ENCODE measurements at places on chromosomes 5 and 9. TPM values are rescaled to one million over a fixed set of nuclear protein-coding genes. Genes with fewer than 3 reads are reported as not detected.
A peak's percentile ranks its signal among the peaks of the same experiment; 100 is the strongest.

SPEF2 gene
- 5.0 TPM for total RNA-seq

DNA sequence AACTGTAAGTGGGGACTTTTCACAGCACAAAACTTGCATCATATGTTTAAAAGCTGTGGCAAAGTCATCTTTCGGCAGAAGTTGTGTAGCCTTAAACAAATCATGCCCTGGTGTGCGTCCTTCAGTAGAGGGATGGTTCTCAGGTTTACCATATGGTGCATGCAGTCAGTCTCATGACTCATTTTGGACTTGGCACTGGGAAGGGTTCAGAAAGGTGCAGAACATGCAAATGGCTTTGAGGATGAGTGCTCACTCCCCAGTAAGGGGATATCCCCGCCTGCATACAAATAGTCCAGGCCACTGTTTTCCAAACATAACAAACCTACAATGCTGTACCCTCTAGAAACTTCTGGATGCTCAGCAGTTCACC lies 260.3 kb downstream of the NDUFS4 start:
- no peak for DNase-seq

DNA sequence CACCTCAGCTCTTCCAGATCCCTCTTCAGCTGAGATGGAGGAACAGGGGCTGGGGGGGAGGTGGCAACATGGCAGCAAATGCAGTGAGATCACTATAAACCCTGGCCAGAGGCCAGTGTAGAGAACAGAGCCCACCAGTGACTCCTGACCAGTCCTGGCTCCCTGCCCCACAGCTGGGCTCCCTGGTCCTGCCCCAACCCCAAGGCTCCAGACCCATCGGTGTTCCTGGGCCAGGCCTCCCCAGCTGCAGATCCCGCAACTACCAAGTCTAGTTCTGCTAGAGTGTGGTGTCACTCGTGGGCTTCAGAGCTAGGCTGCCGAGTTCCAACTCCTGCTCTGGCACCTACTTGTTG lies 16.8 kb downstream of the AKNA start:
- DNase-seq = no peak

MYOZ3 gene
- total RNA-seq = not detected

DNA sequence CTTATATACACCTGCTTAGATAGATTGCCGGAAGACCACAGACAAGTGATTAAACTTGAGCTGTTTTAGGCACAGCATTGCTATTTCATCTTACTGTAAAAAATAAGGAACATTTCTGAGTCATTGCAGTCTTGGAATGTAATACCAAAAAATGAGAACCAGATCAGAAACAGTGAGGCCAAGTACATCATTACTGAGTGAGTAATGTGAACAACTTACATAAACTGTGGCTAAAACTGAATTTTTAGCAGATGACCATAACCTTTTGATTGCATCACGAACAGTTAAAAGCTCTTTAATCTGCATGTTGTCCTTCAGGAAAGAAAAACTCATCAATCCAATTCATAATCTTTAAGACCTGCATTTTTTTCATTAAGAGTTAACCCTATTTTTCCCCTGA lies 157.1 kb upstream of the FGF10 start:
- DNase-seq = peak; percentile 43

SLC6A3 gene
- not detected for total RNA-seq

GRCh38 chr5:160039810-160040470 lies 31.0 kb downstream of the TTC1 start:
- no peak for DNase-seq

GRCh38 chr5:95969651-95970358 lies 8.2 kb upstream of the ELL2 start:
- no peak for DNase-seq

EIF4EBP3 gene
- not detected for total RNA-seq

- DNase-seq = no peak
These were observed 302.4 kb downstream of the CHSY3 start for GRCh38 chr5:130206686-130207085.

DNA sequence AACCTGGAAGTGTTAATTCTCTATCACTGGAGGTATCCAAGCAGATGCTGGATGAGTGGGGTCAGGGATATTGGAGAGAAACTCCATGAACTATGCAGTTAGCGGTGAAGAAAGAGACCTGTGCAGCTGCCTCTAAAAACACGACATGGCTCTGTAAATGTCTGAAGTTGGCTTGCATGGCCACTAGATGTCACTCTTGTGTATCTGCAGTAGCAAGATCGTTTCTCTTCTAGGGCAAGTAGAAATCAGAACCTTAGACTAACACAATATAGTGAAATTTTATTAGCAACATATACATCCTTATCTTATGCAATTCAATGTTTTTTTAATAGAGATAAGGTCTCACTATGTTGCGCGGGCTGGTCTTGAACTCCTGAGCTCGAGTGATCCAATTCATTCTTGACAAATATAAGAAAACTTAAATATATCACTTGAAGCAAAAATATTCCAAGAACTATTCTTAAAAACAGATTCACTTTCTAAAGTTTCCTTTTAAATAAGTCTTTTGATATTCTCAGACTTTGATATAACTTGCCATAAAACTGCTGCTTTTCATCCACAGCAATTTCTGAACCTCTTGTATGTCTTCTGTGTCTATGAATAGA lies 2.9 kb downstream of the OR2S2 start:
- peak; percentile 84 for DNase-seq

GRCh38 chr9:112489039-112489546 lies 2.5 kb downstream of the KIAA1958 start:
- DNase-seq = no peak

GRXCR2 gene
- not detected for total RNA-seq

ARSB gene
- total RNA-seq = 12.2 TPM

DNA sequence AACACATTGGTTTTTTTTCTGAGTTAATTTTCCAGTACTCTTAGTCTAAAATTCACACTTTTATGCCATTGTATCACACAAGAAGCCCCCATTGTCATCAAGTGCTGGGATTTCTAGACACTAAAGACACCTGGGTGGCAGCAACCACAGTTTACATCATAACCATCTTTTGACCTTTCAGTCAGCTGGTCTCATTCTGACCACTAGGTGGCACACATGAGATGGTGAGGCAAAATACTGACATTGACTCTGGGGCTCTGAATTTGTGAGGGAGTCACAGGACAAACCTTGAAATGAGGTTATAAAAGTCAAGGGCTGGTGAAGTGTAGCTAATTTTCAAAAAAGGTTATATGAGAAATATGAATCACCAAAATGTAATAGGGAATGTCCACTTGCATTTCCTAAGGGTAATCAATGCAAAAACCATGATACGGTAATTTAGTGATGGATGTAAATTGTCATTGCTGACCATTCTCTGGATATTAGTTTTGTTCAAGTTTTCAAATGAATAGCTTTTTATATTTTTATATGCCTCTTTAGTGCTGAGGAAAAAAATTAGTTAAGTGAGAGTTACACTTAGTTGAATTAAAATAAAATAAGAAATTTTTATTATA lies 229.4 kb downstream of the DMAC1 start:
- DNase-seq = peak; percentile 13

GRCh38 chr5:133612249-133612860 lies at the start of gene FSTL4:
FSTL4 (minus strand) TSS chr5:133612541.
- no peak for DNase-seq

DNA sequence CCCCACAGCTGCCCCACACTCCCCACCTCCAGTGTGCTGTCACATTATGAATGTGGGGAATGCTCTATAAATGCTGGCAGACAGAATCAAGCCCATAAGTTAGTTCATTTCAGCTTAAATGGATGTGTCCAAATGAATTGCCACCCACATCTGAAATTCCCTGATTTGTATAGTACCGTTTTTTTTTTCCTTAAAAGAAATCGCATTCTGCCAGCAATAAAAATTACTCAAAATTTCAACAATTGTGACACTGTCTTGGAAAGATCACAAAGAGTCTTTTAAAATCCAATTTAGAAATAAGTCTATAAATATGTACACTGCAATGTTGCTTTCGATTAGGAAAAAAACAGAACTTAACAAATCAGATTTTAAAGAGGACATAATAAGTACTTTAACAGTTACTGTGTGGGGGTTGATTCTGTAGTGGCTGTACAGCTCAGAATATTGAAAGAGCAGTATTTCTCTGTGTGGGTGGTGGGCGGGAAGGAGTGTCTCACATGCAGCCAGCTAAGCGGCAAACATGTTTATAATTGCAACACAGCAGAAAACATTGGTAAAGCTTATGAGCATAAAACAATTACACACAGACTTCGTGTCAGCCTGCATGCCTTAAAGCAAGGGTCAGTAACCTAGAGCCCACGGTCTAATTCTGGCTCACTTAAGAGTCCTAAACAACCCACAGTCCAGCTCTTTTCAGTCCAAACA lies 24.9 kb upstream of the CSNK1G3 start:
- peak; percentile 11 for DNase-seq

STKLD1 gene
- 1.0 TPM for total RNA-seq

DNA sequence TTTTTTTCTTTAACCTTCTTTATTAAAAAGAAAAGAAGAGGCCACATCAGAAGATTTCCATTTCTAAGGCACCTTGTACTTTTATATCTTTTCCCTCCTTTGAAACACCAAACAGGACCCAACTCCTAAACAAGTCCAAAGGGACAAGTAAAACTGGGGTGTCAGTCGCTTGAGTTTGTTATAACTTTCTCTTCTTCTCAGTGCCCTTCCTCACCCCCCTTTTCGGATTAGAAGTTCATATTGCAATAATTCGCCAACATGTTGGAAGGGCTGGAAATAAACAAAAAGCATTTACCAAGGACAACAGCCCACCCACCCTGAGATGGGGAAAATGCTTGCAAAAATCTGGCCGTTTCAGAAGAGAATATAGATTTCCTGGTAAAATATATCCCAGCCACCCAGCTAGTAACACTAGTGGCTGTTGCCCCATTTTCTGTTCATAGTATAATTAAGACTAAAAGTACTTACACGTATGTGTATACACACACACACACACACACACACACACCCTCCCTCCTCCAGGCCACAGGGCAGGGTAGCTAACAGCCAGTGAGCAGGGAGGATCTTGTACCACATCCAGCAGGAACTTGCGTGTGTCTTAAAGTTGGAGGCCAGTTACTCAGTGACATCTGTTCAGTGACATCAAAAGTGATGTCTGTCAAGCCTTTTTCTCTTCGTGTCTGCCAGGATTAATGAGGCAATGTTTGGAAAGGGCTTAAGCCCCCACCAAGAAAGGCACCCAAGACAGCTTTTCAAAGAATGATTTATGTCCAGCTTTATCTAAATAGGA lies 149.1 kb upstream of the KLF4 start:
- peak; percentile 45 for DNase-seq

PCDH1 gene
- total RNA-seq = 1.2 TPM

- peak; percentile 66 for DNase-seq
These were observed 58.1 kb downstream of the STARD4 start for GRCh38 chr5:111454198-111454622.

PHYKPL gene
- total RNA-seq = 16.3 TPM

GLDC gene
- not detected for total RNA-seq

- DNase-seq = no peak
These were observed 135.4 kb downstream of the ISL1 start for GRCh38 chr5:51518607-51519006.

- peak; percentile 84 for DNase-seq
These were observed 815.7 kb downstream of the SEMA5A start for GRCh38 chr5:8730194-8730593.

All from H4 (cell line).